Endodermal cell (in vitro differentiated cells): ENCODE measurements at places on chromosomes 3 and 15. TPM values are rescaled to one million over a fixed set of nuclear protein-coding genes. Genes with fewer than 3 reads are reported as not detected.
A peak's percentile ranks its signal among the peaks of the same experiment; 100 is the strongest.

ZNF774 gene
- total RNA-seq, result 1.8 to 7.0 TPM (median 2.5 TPM) in 3 replicates

TP63 gene
- 0.11 TPM in 1 of 2 replicates, not detected in the other for total RNA-seq

NTRK3 gene
- 0.11 to 0.82 TPM (median 0.52 TPM) in 3 replicates for total RNA-seq

SLC38A3 gene
- 1.5 to 8.2 TPM (median 2.0 TPM) in 3 replicates for total RNA-seq

PARP15 gene
- total RNA-seq, result 0.21 to 0.44 TPM (median 0.29 TPM) in 3 replicates

DNA sequence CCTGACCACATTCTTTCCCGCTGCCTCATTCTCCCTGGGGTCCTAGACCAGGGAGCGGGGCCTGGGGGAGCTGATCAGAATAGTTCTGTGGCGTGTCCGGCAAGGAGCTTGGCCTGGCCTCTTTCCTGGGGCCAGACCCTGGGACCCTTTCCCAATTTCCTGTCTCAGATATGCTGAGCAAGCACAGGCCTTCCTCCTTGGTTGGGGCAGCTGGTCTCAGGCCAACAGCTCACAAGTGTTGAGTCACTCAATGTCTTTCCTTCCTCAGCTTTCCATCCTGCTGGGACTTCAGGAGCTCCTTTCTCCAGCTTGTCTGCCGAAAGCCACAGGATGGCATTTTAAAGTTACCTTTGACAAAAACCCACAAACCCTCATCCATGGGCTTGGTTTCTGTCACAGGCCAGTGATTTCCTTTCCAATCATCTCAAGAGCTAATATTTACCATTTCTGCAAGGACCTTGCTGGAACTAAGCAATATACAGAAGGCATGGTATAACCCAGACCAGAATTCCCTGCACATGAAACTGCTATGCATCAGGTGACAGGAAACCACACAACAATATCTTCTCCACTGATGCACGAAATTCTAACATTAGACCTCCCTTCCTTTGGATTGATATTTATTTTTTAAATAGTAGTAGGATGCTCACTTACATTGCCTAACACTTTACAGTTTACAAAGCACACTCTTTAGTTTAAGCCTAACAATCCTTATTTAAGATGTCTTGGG lies 19.5 kb upstream of the TIMP4 start:
- H3K27me3 ChIP-seq, result no peaks in the 10 kb centered on the region
- DNase-seq, result no peak
- no peaks in the 10 kb centered on the region for H3K36me3 ChIP-seq
- H3K4me1 ChIP-seq, result no peaks in the 10 kb centered on the region

GRCh38 chr3:184176377-184177330 lies 2.0 kb downstream of the AP2M1 start:
- peak overlapping the region; percentile 58 for H3K27ac ChIP-seq
- peak overlapping the region; percentile 96 for H3K4me3 ChIP-seq
- peaks cover 15% of the 10 kb centered on the region for H3K4me1 ChIP-seq
- peak; percentile 98 for DNase-seq

GRCh38 chr15:101145362-101145761 lies 106.5 kb downstream of the CHSY1 start:
- no peak overlapping the region for H3K27ac ChIP-seq
- no peaks in the 10 kb centered on the region for H3K36me3 ChIP-seq
- H3K4me1 ChIP-seq, result no peaks in the 10 kb centered on the region
- H3K27me3 ChIP-seq, result no peaks in the 10 kb centered on the region

- H3K4me3 ChIP-seq, result peak overlapping the region; percentile 89
- DNase-seq, result no peak
- peaks cover 6% of the 10 kb centered on the region for H3K27me3 ChIP-seq
- H3K4me1 ChIP-seq, result peaks cover 3% of the 10 kb centered on the region
- H3K36me3 ChIP-seq, result no peaks in the 10 kb centered on the region
Observed at GRCh38 chr15:90202929-90203328, 1.8 kb downstream of the SEMA4B start.

GRCh38 chr3:192834428-192834827 lies 83.2 kb downstream of the MB21D2 start:
- DNase-seq, result no peak
- H3K4me3 ChIP-seq, result no peak overlapping the region
- H3K36me3 ChIP-seq, result no peaks in the 10 kb centered on the region
- no peak overlapping the region for H3K27ac ChIP-seq
- no peaks in the 10 kb centered on the region for H3K27me3 ChIP-seq

- no peaks in the 10 kb centered on the region for H3K36me3 ChIP-seq
- no peak overlapping the region for H3K4me3 ChIP-seq
- H3K4me1 ChIP-seq, result no peaks in the 10 kb centered on the region
- DNase-seq, result no peak
- H3K27me3 ChIP-seq, result peaks cover 66% of the 10 kb centered on the region
Observed at GRCh38 chr15:40295877-40296560, 11.7 kb downstream of the PLCB2 start.

GRCh38 chr3:123511084-123511483 lies 62.2 kb upstream of the ADCY5 start:
- no peak for DNase-seq
- H3K4me1 ChIP-seq, result no peaks in the 10 kb centered on the region
- no peaks in the 10 kb centered on the region for H3K27me3 ChIP-seq
- H3K36me3 ChIP-seq, result peaks cover 74% of the 10 kb centered on the region
- H3K27ac ChIP-seq, result no peak overlapping the region

DNA sequence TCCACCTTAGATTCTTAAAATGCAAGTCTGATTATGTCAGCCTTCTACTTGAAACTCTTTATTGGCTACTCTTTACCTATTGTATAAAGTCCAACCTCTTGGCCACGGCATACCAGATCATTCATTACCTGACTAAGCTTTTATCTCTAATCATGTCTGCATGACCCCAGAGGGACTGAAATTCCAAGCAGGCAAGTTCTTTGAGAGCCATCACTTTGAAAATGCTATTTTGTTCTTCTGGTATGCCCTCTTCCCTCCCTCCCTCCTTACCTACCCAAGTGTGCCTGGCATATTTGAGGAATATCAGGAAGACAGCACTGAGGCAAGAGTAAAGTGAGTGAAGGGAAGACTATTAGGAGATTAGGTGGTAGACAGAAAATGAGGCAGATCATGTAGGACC lies 57.5 kb downstream of the KCNMB2 start:
- H3K36me3 ChIP-seq, result no peaks in the 10 kb centered on the region
- no peaks in the 10 kb centered on the region for H3K4me1 ChIP-seq
- H3K4me3 ChIP-seq, result no peak overlapping the region

DNA sequence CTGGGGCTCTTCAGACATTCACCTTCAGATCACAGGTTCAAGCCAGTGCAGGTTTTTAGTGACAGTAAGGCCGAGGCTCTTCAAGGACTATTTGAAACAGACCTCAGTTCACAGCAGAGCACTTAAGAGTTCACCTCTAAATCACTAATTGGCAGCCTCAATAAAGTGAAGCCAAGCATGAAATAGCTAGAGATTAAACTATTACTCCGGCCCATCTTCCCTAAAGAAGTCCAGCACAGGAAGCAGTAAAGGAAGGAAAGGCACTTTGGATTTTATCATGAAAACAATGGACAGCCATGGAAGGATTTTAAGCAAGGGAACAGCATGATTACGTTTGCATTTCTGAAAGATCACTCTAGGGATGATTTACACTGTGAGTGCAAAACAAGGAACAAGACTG lies 27.6 kb upstream of the ARL6 start:
- H3K36me3 ChIP-seq, result no peaks in the 10 kb centered on the region
- no peak overlapping the region for H3K4me3 ChIP-seq
- H3K4me1 ChIP-seq, result no peaks in the 10 kb centered on the region
- H3K27me3 ChIP-seq, result no peaks in the 10 kb centered on the region
- DNase-seq, result no peak

DNA sequence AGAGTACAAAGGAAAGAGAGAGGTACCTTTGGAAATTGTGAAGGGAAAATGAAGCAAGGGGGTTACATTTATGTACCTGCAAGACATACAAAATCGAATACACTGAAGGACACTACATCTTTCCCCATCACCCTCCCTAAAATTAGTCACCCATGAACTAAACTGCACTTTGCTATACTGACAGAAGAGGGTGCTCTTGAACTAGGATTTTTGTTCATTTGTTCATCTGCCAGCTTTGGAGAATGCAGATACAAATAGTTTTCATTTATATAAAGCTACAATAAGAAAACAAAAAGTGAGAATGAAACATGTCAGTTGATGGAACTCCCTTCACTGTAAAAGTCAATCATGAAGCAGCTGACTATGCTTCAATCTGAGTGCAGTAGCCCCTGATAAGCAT lies 55.7 kb downstream of the PCCB start:
- peaks cover 17% of the 10 kb centered on the region for H3K36me3 ChIP-seq
- no peak overlapping the region for H3K4me3 ChIP-seq
- DNase-seq, result no peak
- no peaks in the 10 kb centered on the region for H3K27me3 ChIP-seq
- no peaks in the 10 kb centered on the region for H3K4me1 ChIP-seq
- H3K27ac ChIP-seq, result no peak overlapping the region

GRCh38 chr3:151581035-151581434 lies 120.2 kb upstream of the IGSF10 start:
- H3K4me3 ChIP-seq, result no peak overlapping the region
- no peak for DNase-seq
- H3K4me1 ChIP-seq, result no peaks in the 10 kb centered on the region

DNA sequence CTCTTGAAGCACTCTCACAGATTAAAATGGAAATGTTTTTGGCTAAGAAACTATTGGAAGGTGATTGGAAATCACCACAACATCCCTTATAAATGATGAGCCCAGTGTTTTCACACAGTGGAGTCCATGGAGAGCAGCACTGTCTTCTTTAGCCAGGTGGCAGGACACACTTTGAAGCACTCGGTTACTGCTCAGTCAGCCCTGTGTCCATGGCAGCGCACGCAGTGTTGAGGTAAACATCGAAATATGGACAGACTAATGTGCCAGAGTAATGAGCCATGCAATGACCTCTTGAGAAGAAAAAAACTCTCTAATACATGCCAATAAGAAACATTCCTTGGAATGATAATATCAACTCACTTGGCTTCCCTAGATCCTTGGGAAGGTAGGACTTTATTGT lies 66.6 kb downstream of the TGFBR2 start:
- no peak overlapping the region for H3K27ac ChIP-seq
- no peak overlapping the region for H3K4me3 ChIP-seq
- no peak for DNase-seq
- H3K27me3 ChIP-seq, result no peaks in the 10 kb centered on the region
